Renal cortical epithelial cell (primary cell): ENCODE measurements at places on chromosomes 3 and 15. TPM values are rescaled to one million over a fixed set of nuclear protein-coding genes. Genes with fewer than 3 reads are reported as not detected.
A peak's percentile ranks its signal among the peaks of the same experiment; 100 is the strongest.

CHRNA7 gene
- 0.52 and 1.5 TPM in 2 replicates for total RNA-seq

SPINT1 gene
- total RNA-seq, result 144 and 235 TPM in 2 replicates

ZNF148 gene
- total RNA-seq, result 28.3 and 51.8 TPM in 2 replicates

TP63 gene
- total RNA-seq, result under 0.01 and 0.52 TPM in 2 replicates

- no peak for DNase-seq
Observed at GRCh38 chr3:106399761-106400160, 530.9 kb upstream of the CBLB start.

ALAS1 gene
- 43.9 and 48.3 TPM in 2 replicates for total RNA-seq

DNA sequence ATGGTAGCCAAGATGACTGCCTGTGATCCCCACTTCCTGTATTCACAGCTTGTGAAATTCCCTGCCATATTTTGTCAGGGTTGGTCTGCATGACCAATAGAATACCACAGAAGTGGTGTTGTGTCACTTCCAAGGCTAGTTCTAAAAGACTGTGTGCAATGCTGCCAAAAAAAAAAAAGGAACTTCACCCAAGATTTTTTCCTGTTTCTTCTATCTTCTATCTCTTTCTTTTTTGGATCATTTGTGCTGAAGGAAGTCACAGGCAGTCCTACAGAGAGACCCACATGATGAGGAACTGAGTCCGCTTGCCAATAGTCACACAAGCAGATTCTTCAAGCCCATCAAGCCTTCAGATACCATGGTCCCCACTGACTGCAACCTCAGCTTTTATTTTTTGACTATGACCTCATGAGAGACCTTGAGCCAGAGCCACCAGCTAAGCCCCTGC is 18.1 kb upstream of the RAF1 start:
- DNase-seq, result peak; percentile 67

DNA sequence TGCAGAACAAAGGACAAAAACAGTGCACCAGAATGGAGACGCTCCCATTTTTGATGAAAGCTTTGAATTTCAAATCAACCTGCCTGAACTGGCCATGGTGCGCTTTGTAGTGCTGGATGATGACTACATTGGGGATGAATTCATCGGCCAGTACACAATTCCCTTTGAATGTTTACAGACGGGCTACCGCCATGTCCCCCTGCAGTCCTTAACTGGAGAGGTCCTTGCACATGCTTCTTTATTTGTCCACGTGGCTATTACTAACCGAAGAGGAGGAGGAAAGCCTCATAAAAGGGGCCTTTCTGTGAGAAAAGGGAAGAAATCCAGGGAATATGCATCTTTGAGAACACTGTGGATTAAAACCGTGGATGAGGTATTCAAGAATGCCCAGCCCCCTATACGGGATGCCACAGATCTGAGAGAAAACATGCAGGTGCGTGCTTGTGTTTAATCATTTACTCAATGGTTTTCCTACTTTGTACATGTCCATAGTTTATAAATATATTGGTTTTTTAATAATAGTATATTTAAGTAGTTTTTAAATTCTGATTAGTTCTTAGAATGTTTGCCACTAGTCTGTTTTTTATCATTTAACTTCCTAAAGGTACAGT is 127.1 kb downstream of the PLCL2 start:
- DNase-seq, result no peak

ABI3BP gene
- total RNA-seq, result 0.69 and 52.6 TPM in 2 replicates

DNA sequence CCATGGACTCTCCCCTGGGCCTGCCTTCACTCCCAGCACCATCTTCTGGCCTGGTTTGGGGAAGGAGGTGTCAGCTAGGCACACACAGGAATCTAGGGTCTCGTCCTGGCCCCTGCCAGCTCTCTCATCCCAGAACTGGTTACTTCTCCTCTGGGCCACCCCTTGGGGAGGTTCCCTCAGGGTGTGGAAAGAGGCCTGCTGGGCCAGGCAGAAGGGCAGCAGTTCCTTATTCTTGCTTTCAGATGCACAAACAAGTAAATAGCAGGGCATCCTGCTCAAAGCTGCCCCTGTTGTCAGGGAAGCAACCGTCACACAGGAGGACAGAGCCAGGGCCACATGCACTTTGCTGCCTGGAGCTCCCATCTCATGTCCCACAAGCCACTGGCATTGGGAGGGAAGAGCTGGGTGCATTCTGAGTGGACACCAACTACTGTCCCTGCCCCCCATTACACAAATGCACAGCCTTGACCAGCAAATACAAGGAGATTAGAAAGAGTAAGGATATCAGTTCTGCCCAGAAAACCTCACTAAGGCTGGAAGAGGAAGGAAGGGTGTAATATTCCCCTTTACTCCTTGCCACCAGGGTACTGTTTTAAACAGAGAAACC is 108.8 kb upstream of the HACD2 start:
- DNase-seq, result no peak

DNA sequence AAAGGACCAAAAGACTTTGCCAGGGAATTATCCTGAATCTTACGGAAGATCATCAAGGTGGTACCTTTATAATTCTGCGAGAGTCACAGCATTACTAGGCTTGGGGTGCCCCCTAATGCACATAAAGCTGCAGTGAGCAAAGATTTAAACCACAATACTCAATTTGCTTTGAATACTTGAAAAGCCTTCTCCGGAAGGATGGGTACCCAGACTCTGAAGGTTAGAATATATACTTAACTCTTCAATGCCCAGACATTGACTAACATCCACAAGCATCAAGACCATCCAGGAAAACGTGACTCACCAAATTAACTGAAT is 117.8 kb upstream of the KCNH8 start:
- no peak for DNase-seq

DGKG gene
- total RNA-seq, result 0.15 and 6.8 TPM in 2 replicates

- DNase-seq, result no peak
Observed at GRCh38 chr15:65818927-65819562, 27.0 kb upstream of the DENND4A start.

GRCh38 chr3:129530821-129531220 is 2.4 kb downstream of the RHO start:
- no peak for DNase-seq

KCNAB1 gene
- total RNA-seq, result under 0.01 TPM in 1 of 2 replicates, not detected in the other

MEGF11 gene
- 0.35 and 6.2 TPM in 2 replicates for total RNA-seq

GRCh38 chr3:96779810-96780209 is 34.6 kb upstream of the EPHA6 start:
- DNase-seq, result no peak

ZMYND10 gene
- total RNA-seq, result 0.35 and 4.7 TPM in 2 replicates

GRCh38 chr3:171229173-171229572 is 202.7 kb upstream of the SLC2A2 start:
- DNase-seq, result no peak

ILDR1 gene
- 2.7 and 2.8 TPM in 2 replicates for total RNA-seq

IL5RA gene
- not detected in 2 replicates for total RNA-seq

GRCh38 chr3:33989229-33989628 is 190.8 kb downstream of the PDCD6IP start:
- DNase-seq, result no peak

GRCh38 chr3:172965256-172965655 is 175.8 kb downstream of the SPATA16 start:
- DNase-seq, result no peak

ZNF80 gene
- total RNA-seq, result not detected in 2 replicates

GRCh38 chr15:43275740-43276562 is 9.2 kb upstream of the TGM5 start:
- no peak for DNase-seq

GRCh38 chr3:197736010-197736490 is 654 bp downstream of the RUBCN start:
- DNase-seq, result no peak

- DNase-seq, result no peak
Observed at GRCh38 chr3:32703491-32703972, 18.5 kb downstream of the CNOT10 start.

DNA sequence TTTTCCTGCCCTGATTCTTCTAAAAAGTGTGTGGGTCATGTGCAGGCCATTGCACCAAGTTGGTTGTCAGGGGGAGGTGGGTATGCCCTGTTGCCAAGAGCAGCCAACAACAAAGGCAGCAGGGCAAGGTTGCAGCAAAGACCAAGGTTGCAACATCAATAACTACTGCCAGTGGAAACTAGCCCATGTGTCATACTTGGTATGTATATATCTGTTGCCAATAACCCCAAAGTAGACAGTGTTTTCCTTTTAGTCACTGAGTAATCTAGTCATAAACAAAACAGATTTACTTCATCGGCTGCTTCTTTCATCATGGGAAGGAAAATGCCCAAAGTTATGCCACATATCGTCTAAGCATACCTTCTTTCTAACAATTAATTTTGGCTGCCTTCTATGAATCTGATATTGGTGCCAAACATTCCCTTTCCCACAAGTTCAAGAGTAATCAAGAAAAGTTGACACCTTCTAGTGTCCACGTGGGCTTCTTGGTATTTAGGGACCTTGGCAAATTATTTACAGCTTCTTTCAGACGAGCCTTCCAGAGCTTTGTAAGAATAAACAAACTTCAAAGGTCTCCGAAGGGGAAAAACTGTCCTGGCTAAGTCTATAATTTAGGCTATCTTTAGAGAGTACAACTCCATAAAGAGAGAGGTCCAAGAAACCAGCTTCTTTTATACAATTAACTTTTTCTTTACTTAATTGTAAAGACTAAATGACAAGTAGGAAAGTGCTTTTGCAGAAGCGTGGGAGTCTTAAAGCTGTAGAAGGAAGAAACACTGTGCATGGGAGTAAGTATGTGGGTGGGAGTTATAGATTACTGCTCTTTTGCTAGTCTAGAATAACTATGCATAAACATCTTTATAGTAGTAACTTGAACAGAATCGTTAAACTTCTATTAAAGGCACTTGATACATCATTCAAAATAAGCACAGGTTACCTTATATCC is 10.0 kb upstream of the MBNL1 start:
- peak; percentile 100 for DNase-seq

GRCh38 chr3:16109929-16110328 is 64.6 kb upstream of the GALNT15 start:
- no peak for DNase-seq

- DNase-seq, result peak; percentile 63
Observed at GRCh38 chr3:149512073-149512782, 37.7 kb downstream of the TM4SF4 start.

GRCh38 chr15:56537881-56538280 is 72.9 kb upstream of the MNS1 start:
- DNase-seq, result no peak

UBP1 gene
- total RNA-seq, result 32.8 and 77.3 TPM in 2 replicates

KLF15 gene
- total RNA-seq, result under 0.01 and 0.50 TPM in 2 replicates

RABL3 gene
- 34.9 and 42.7 TPM in 2 replicates for total RNA-seq

MRPS11 gene
- 28.1 and 35.4 TPM in 2 replicates for total RNA-seq

GOLGA6L10 gene
- total RNA-seq, result 0.35 and 2.0 TPM in 2 replicates

GRCh38 chr3:32814361-32814760 is 3.4 kb upstream of the TRIM71 start:
- DNase-seq, result no peak

GPX1 gene
- 288 and 368 TPM in 2 replicates for total RNA-seq
